ENCODE measurements at places on chromosomes 1 and 21.

GRCh38 chr1:216314379-216315095, 108.7 kb downstream of the USH2A start:
- DNase-seq = no peak

GRCh38 chr1:21906173-21907078, 30.7 kb downstream of the HSPG2 start:
- peak; percentile 61 for DNase-seq

- DNase-seq = no peak
These were observed 95.2 kb downstream of the ITPKB start for GRCh38 chr1:226643611-226644540.

GRCh38 chr21:26127918-26128317, 42.7 kb downstream of the APP start:
- DNase-seq = no peak

DNA sequence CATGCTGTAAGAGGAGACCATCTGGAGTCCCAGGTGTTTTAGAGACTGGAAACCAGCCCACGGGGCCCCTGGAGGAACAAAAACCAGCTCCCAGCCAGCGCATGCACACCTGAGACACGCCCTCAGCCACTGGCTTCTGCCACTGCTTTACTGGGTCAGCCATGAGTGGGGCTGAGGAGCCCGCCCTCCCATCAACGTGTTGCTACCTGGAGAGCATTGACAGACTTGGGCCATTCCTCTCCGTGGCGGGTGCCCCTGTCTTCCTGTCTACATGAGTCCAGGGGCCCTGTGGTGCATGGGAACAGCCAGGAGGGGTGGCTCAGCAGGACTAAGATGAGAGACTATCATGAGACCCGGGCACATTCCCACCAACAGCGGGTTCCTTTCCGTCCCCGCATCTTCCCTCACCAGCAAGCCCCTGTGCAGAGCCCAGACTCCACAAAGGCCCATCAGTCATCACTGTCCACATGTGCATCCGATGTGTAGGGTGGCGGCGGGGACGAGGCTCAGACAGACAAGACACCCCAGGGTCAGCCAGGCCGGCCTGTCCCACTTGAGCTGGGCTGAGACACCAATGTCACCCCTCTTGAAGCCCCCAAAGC, 45.4 kb upstream of the POFUT2 start:
- no peak for DNase-seq

GRCh38 chr1:87089070-87089736, 174.8 kb downstream of the HS2ST1 start:
- DNase-seq = no peak

DNA sequence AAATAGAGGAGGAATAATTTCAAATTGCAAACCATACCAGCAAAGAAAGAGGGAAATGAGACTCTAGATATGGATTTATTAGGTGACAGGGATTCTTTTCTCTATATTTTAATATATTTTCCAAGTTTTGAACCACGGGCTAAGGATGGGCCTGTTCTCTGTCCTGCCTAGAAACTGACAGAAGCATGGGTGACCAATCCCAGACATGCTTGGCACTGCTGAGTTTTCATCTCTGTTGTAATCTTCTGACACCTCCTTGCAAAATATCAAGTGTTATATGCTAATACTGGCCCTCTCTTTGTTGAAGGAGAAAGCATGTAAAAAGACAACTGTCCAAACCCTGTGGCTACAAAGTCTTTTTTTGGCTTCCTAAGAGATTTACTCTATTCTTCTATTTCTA, 774 bp upstream of the ANGPTL7 start:
- DNase-seq = peak; percentile 12

DNA sequence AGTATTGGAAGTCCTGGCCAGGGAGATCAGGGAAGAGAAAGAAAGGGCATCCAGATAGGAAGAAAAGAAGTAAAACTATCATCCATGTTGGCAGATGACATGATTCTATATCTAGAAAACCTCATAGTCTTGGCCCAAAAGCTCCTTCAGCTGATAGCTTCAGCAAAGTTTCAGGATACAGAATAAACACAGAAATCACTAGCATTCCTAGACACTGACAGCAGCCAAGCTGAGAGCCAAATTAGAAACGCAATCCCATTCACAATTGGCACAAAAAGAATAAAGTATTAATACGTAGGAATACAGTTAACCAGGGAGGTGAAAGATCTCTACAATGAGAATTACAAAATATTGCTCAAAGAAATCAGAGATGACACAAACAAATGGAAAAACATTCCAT, 44.6 kb downstream of the ZFYVE9 start:
- no peak for DNase-seq

DNA sequence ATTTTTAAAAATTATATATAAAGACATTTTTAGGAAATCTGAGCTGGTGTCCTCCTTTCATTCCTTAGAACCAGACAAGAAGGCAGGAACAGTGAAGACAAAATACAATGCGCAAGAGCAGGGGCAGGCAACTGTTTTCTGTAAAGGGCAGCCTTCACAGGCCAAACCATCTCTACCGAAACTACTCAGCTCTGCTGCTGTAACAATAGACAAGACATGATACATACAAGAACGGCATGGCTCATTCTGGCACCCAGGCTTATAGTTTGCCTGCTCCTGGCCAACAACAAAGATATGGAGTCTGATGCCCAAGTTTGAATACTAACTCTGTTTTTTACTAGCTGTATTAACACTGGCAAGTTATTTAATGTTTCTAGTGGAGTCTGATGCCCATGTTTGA, 232.0 kb downstream of the SMYD3 start:
- no peak for DNase-seq

DNA sequence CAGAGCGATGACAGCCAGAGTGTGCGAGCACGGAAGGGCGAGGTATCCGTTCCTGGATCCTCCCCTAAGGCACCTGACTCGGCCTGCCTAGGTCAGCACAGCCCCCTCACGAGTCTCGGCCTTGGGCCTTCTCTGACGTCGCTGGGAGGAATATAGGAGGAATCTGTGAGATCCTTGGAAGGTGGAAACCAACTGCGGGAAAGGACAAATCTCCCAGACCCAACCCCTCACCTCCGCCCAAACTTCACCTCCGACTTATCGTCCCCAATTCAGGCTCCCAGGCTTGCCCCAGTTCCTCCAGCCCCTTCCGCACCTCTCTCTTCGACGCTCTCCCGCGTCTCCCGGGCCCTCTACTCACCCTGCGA, 494 bp downstream of the APH1A start:
- DNase-seq = peak; percentile 33

DNA sequence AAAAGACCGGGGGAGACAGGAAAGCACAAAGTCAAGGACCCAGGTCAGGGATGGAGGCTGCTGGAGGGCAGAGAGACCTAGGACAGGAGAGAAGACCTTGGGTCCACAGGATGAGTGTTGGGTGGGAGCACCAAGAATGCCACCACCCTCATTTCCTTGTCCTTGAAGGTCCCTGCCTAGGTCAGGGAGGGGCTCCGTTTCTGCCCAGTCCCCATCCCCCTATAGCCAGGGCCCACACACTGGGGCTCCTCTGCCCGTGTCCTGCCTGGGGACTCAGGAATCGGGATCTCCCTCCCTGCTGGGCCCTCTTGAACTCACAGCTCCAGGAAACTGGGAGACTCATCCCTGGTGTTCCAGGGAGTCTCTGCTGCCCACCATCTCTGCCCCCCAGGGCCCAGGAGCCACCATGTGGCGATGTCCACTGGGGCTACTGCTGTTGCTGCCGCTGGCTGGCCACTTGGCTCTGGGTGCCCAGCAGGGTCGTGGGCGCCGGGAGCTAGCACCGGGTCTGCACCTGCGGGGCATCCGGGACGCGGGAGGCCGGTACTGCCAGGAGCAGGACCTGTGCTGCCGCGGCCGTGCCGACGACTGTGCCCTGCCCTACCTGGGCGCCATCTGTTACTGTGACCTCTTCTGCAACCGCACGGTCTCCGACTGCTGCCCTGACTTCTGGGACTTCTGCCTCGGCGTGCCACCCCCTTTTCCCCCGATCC, 584 bp downstream of the TINAGL1 start:
- DNase-seq = no peak

DNA sequence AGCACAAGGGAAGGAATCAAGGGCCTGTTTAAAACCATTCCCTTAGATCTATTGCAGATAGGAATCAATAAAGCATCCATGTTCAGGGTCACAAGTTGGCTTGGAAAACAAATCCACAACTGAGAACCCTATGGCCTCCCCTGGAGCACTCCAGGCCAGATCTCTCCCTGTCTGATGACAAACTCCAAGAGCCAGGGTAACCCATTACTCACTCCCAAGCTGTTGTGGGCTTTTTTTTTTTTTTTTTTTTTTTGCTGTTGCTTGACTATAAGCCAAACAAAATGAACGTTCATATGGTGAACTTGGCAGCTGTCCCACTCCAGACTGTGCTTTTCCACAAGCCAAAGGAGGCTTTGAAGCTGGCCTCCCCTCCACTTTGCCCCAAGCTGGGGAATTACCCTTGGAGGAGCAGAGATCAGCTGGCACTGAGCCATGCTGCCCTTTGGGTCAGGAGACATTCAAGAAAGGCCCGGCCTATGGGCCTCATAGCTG, 35.7 kb upstream of the VAV3 start:
- peak; percentile 94 for DNase-seq

DNA sequence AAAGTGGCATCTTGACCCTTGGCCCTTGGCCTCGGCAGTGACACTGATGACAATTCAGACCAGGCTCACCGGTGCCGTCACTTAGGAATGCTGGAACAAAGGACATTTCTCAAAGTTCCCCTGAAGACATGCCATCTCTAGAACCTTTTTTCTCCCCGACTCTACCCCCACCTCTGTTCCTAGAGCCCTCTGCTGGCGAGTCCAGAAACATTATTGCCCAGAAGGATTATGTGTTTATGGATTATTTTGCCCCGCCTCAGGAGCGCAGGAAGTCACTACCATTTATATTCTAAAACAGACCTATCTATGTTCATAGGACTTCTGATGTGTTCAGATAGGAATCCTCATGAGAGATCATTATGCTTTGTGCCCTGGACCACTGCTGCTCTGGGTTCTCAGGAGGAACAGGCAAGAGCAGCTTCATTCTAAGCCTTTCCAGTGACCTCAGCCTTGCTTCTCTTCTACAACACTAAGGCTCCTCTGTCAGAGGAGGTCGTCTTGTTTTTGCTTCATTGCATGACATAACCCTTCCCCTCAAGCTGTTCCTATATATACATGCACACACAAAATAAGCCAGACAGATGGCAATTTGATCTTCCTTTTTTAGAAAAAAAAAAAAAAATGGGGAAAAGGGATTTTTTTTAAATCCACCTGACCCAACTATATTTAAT, 12.4 kb upstream of the SHISA4 start:
- DNase-seq = no peak

DNA sequence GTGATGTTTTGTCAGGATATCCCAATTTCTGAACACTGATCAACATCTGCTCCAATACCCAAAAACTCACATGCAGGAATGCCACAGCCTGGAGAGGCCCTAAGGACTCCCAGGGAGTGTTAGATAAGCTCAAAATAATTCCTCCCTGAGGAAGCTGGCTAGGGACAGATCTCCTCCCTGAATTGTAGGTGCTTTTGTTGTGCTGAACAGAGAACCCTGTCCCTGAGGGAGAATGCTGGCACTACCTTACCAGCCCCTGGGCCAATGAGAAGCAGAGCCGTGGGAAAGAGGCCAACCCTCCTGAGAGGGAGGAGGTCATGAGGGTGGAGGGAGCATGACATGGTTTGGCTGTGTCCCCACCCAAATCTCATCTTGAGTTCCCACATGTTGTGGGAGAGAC, 73.6 kb upstream of the PTGFRN start:
- no peak for DNase-seq

DNA sequence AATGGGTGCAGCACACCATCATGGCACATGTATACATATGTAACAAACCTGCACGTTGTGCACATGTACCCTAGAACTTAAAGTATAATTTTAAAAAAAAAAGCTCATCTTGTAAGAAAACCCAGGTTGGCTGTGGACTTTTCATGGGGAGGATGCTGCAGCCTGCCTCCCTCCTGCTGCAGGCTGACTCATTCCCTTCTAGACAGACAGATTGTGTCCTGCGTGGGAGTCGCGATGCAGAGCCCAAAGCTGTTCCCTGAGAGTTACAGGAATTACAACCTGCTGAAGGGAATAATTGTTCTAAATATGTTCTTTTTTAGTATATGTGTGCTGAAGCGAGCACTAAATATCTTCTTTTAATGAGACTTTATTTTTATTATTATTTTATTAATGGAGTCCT, 93.2 kb downstream of the TBX19 start:
- DNase-seq = no peak

Data from lung (tissue), 17 donors.